Activated naive CD8-positive, alpha-beta T cell treated with anti-CD3 and anti-CD28 coated beads for 36 hours (primary cell): ENCODE measurements at places on chromosomes 6 and 20.

- DNase-seq = no peak
These were observed 24.6 kb downstream of the RIMS4 start for GRCh38 chr20:44785768-44786167.

DNA sequence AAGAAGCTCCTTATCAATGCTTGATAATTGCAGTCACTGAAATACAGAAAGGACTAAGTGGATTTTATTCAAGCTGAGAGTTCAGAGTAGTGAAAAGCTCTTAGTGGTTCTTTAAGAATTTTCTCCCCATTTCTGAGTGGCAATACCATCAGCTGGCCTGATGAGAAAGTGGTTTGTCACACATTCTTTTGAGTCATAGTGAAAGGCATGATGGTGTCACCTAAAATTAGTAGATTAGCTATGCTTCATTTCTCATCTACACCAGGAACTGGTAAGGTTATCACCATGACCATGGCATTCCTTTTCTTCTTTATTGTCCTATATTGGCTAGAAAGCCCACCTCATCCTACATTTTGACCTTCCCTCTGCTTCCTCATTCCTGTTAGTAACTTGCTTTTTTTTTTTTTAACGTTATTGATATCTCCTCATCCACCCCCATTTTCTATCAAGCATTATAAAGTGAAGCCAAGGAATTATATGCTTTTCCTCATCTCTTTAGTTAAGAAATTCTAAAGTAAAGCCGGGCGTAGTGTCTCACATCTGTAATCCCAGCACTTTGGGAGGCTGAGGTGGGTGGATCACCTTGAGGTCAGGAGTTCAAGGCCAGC is 67.4 kb upstream of the LOC128125822 start:
- DNase-seq = no peak

DNA sequence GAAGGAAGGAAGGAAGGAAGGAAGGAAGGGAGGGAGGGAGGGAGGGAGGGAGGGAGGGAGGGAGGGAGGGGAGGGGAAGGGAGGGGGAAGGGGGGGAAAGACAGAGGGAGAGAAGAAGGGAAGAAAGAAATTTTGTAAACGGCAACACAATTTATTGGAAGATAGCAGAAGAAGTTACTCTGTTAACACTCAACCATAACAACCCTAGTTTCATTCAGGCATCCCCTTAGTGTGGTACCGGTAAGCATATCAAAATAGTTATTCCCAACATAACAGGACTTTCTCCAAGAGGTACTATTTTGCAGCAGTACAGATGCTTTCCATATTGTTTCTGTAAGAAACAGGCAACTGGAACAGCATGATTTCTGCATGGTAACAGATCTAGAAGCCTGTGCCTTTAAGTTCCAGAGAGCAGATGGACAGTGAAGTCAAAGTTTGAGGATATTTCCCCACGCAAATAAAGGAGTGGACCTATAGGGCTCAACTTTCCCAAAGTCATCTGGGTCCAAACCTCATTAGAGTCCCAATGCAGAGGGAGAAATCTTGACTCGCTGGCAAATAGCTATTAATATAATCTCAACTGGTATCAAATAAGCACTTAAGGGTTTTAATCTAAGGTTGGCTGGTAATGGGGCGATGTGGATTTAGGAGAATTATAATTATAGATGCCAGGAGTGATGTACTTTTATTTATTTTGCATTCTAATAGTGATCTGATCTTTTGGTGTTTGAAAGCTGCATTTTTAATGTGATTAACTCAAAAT is 69.4 kb downstream of the TENT5A start:
- no peak for DNase-seq

- no peak for DNase-seq
These were observed 7.1 kb upstream of the AP5S1 start for GRCh38 chr20:3812975-3813847.

DNA sequence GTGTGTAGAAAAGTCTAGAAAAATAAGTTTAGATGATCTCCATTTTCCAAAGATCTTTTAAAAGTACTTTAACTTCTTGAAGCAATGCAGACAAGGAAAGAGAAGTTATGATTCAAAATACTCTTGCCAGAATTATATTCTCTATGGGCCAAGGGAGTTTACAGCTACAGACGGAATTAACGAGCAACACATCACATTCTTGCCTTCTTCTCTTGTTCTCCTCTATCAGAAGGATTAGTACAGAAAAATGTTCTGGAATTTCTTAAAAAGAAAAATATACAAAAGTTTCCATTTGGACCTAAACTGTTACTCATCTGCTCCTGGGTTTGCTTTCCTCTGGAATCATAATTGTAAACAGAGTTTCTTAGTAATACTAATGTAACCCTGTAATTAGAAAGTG is 284.7 kb upstream of the HSF2 start:
- DNase-seq = no peak
